ENCODE measurements at places on chromosomes 4 and X. TPM values are rescaled to one million over a fixed set of nuclear protein-coding genes. Genes with fewer than 3 reads are reported as not detected.

SPATA18 gene
- total RNA-seq, result 17.3 TPM

LRCH2 gene
- total RNA-seq, result 7.1 TPM

ALAS2 gene
- total RNA-seq, result 0.78 TPM

ALB gene
- total RNA-seq, result 2.9 TPM

BTK gene
- total RNA-seq, result 34.1 TPM

MAOB gene
- 38.9 TPM for total RNA-seq

DNA sequence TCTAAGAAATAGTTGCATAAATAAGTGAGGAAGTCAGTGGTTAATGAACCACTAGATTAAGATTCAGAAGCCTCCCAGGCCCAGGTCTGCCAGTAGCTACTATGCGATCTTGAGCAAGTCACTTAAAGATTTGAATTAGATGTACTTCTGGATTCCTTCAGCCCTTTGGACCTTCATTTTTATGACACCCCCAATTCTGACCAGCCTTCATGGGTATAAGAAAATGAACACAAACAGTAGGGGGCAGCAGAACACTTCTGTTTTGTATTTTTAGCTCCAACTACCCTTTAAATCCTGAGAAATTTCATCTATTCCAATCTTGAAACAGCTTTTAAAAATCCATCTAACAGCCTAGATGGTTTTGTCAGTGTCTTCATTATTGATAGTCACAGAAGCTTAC lies 19.0 kb downstream of the TMEM47 start:
- H3K4me3 ChIP-seq, result no peak overlapping the region
- no peaks in the 10 kb centered on the region for H3K36me3 ChIP-seq
- H3K27ac ChIP-seq, result no peak overlapping the region
- H3K4me1 ChIP-seq, result no peaks in the 10 kb centered on the region

DNA sequence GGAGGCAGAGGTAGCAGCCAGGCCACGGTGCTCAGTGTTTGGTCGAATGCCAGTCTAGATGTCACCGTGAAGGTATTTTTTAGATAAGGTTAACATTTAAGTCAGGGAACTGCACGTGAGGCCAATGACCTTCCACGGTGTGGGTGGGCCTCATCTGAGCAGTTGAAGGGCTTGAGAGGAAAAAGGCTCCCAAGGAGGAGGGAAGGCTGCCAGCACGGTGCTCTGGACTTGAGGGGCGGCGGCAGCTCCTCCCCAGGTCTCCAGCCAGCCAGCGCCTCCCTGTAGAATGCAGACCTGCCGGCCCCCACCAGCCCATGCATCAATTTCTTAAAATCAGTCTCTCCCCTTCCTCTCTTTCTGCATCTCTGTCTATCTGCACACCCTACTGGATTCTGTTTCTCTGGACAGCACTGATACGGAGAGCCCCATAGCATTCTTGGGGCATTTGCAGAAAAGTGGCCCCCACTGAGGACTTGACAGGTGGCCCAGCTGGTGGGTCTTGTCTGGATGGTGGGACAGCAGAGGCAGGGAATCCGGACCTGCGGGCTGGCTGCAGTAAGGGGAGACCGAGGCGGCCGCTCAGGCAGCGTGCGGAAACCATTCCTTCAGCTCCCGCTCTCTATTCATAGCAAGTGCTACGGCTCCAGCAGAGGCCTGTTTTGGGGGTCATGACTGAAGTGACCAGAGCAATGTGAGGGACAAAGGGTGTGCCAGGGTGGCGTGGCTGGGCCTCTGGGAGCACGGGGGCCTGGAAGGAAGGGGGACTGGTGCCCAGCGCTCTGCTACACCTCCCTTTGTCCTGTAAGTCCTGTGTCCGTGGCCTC lies 7.9 kb upstream of the RGS12 start:
- H3K4me3 ChIP-seq, result no peak overlapping the region
- H3K27ac ChIP-seq, result no peak overlapping the region
- peaks cover 8% of the 10 kb centered on the region for H3K4me1 ChIP-seq
- H3K36me3 ChIP-seq, result no peaks in the 10 kb centered on the region
- no peaks in the 10 kb centered on the region for H3K27me3 ChIP-seq

DNA sequence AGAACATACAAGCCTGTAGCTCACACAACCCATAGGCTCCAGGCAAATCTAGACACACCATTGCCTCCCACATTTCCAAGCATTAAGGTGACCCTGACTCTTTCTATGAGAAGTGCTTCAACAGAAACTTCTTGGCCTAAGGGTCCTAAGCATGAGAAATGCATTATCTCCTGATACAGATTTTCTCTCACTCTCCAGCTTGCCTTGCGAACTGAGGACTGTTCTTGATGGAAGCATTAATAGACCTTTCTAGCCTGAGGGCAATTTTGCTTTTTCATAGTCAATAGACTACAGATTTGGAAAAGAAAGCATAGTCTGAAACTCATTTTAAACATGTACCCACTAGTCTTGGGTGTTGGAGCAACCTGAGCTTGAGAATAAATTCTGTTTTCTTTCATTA lies 1801.3 kb upstream of the PCDH7 start:
- no peaks in the 10 kb centered on the region for H3K27me3 ChIP-seq
- H3K4me1 ChIP-seq, result no peaks in the 10 kb centered on the region
- H3K36me3 ChIP-seq, result no peaks in the 10 kb centered on the region
- no peak overlapping the region for H3K4me3 ChIP-seq

- H3K4me1 ChIP-seq, result peaks cover 63% of the 10 kb centered on the region
- no peaks in the 10 kb centered on the region for H3K36me3 ChIP-seq
- no peaks in the 10 kb centered on the region for H3K27me3 ChIP-seq
Observed at GRCh38 chr4:87019898-87020297, 85.1 kb downstream of the AFF1 start.

DNA sequence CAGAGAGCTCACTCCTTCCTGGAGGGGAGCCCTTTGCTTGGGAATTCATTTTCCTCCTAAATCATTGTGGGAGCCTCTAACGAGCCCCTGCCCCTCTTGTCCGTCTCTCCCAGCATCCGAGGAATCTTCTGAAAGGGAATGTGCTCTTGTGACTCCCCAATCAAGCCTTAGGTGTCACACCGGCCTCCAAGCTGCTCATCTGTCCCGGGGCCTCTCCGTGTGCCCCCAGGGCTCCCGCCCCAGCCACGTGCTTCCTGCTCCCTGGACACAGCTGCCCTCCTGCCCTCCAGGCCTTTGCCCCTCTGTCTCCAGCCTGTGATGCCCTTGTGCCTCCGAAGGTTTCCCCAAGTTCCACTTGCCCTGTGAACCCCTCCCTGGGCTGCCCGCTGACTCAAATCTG lies 239.8 kb downstream of the AFAP1 start:
- no peak overlapping the region for H3K4me3 ChIP-seq
- no peak for DNase-seq
- H3K36me3 ChIP-seq, result no peaks in the 10 kb centered on the region

GRCh38 chrX:74835566-74835965 lies 89.7 kb downstream of the NEXMIF start:
- H3K4me3 ChIP-seq, result no peak overlapping the region
- no peaks in the 10 kb centered on the region for H3K4me1 ChIP-seq
- no peaks in the 10 kb centered on the region for H3K27me3 ChIP-seq
- no peaks in the 10 kb centered on the region for H3K36me3 ChIP-seq
- no peak overlapping the region for H3K27ac ChIP-seq
- DNase-seq, result no peak

DNA sequence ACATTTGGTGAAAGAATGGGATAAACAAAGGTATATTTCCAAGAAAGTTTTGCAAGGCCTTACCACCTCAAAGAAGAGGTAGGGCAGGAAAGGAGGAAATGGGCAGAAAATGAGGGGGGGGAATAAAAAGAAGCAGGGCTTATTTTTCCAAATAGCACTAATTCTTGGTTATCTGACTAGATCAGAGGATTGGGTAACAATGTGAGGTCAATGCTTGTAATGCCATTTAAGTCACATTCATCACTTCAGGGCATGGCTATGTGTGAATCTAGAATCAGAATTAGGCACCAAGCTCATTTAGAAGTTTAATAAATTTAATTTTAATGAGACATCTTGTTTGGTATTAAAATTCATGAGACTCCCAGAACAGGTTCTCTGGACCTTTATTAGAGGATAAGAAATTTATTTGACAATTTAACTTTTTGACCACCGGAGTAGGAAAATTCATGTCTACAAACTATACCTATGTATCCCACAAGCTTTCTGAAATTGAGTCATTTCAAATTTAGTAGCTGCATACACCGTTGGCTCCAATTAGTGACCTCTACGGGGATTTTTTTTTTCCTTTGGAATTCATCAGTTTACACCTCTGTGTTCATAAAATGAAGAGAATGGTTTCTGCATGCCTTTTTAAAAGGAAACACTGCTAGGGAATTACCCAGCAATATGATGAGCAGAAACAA lies 1.4 kb upstream of the STS start:
- peaks cover 9% of the 10 kb centered on the region for H3K4me1 ChIP-seq
- DNase-seq, result no peak
- no peaks in the 10 kb centered on the region for H3K27me3 ChIP-seq
- no peak overlapping the region for H3K4me3 ChIP-seq

- peaks cover 19% of the 10 kb centered on the region for H3K4me1 ChIP-seq
- no peaks in the 10 kb centered on the region for H3K36me3 ChIP-seq
- H3K27ac ChIP-seq, result no peak overlapping the region
- no peaks in the 10 kb centered on the region for H3K27me3 ChIP-seq
- H3K4me3 ChIP-seq, result no peak overlapping the region
Observed at GRCh38 chr4:53706422-53707032, 115.2 kb upstream of the LNX1 start.

DNA sequence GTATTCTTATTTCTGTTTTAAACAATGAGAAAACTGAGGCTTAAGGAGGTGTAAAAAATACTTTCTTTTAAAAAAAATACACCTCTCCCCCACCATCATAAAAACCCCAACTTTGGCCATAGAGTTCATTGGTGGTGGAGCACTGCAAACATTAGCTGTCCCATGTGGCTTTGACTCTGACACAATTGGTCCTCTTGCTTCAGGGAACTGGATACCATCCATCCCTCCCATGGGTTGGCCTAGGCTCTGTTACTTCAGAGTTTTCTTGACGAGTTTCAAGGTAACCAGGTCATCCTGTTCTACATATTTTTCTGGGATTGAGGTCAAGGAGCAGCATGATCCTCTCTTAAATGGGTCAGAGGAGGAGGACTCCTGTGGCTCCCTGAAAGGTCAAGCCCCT lies 50.5 kb downstream of the TMEM164 start:
- H3K27me3 ChIP-seq, result no peaks in the 10 kb centered on the region
- DNase-seq, result no peak
- H3K27ac ChIP-seq, result no peak overlapping the region
- no peaks in the 10 kb centered on the region for H3K4me1 ChIP-seq

GRCh38 chrX:152878976-152879755 lies 18.7 kb upstream of the ZNF185 start:
- DNase-seq, result no peak
- no peaks in the 10 kb centered on the region for H3K4me1 ChIP-seq
- H3K27me3 ChIP-seq, result no peaks in the 10 kb centered on the region
- H3K27ac ChIP-seq, result no peak overlapping the region
- no peak overlapping the region for H3K4me3 ChIP-seq

GRCh38 chr4:171340258-171340657 lies 472.9 kb upstream of the GALNTL6 start:
- H3K27ac ChIP-seq, result no peak overlapping the region
- no peak for DNase-seq
- H3K4me1 ChIP-seq, result no peaks in the 10 kb centered on the region
- H3K36me3 ChIP-seq, result no peaks in the 10 kb centered on the region
- H3K4me3 ChIP-seq, result no peak overlapping the region

GRCh38 chrX:44022964-44023363 lies 49.8 kb upstream of the NDP start:
- no peaks in the 10 kb centered on the region for H3K36me3 ChIP-seq
- no peaks in the 10 kb centered on the region for H3K27me3 ChIP-seq
- no peak overlapping the region for H3K27ac ChIP-seq
- H3K4me1 ChIP-seq, result no peaks in the 10 kb centered on the region
- DNase-seq, result no peak

DNA sequence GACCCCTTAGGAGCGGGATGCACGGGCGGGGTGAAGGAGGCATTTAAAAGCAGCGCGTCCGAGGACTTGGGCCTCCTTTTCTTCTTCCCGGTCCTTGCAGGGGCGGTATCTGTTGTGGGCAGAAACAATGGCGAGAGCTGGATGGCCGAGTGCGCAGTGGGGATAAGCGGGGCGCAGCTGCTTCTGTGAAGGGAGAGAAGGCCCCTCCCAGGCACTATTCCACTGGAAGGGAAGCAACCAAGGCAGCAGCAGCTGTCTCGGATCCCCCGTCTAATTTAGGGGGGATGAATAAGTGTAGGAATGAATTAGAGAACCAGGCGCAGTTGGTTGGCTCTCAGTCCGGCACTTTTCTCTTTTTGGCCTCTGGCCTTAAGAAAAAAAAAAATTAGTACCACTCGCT lies 995 bp downstream of the SMARCA5 start:
- no peaks in the 10 kb centered on the region for H3K27me3 ChIP-seq
- H3K4me1 ChIP-seq, result peaks cover 32% of the 10 kb centered on the region
- H3K4me3 ChIP-seq, result peak overlapping the region; percentile 82
- peak; percentile 68 for DNase-seq

DNA sequence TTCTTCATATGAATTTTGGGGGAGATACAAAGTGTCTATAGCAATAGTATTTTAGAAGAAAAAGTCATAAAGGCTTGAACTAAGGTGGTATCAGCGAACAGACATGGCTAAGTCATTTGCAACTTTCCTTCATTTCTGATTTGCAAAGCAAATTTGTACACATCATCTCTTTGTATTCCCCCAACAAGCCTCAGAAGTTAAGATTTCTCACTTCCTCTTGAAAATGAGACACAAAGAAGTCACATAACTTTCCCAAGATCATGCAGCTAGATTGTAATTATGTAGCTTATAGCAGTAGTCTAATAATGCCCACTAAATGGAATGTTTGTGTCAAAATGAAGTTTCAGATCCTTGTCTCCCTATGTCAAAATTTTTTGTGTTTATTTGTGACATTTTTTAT lies 709.8 kb upstream of the HS3ST1 start:
- H3K36me3 ChIP-seq, result no peaks in the 10 kb centered on the region
- no peak overlapping the region for H3K4me3 ChIP-seq
- H3K4me1 ChIP-seq, result no peaks in the 10 kb centered on the region

- no peaks in the 10 kb centered on the region for H3K4me1 ChIP-seq
- DNase-seq, result no peak
Observed at GRCh38 chrX:81174286-81174685, 27.4 kb downstream of the HMGN5 start.

DNA sequence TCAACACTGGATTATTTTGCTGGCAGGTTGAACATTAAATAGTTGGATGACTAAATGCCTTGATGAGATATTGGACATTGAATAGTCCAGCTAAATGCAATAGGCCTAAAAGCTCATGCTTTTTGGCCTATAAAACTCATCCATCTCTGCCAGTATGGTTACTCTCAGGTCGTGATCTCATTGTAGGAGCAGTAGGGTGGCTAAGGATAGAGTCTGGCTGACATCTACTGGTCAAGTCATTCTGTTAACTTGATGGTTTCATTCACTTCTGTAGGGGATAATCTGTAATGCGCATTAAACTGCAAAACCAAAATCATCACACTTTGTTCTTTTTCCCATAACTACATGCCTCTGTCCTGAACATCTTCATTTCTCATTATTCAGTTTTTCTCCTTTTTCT lies 227.0 kb downstream of the DKK2 start:
- peaks cover 6% of the 10 kb centered on the region for H3K27me3 ChIP-seq
- H3K27ac ChIP-seq, result no peak overlapping the region

GRCh38 chrX:152451731-152451980 lies 541 bp upstream of the GABRA3 start:
- no peaks in the 10 kb centered on the region for H3K4me1 ChIP-seq
- no peak overlapping the region for H3K4me3 ChIP-seq
- H3K27ac ChIP-seq, result no peak overlapping the region
- H3K36me3 ChIP-seq, result no peaks in the 10 kb centered on the region
- no peak for DNase-seq
- no peaks in the 10 kb centered on the region for H3K27me3 ChIP-seq

GRCh38 chr4:125750399-125750798 lies 435.6 kb downstream of the FAT4 start:
- no peak overlapping the region for H3K27ac ChIP-seq
- no peaks in the 10 kb centered on the region for H3K27me3 ChIP-seq
- H3K4me3 ChIP-seq, result no peak overlapping the region
- no peak for DNase-seq
- H3K4me1 ChIP-seq, result no peaks in the 10 kb centered on the region
